HepG2 (cell line): ENCODE measurements at places on chromosomes 11 and 22.

- peaks cover 5% of the 10 kb centered on the region; the same call in 1 of the 3 replicates for H3K36me3 ChIP-seq
- no peak overlapping the region for H3K4me3 ChIP-seq
- no peak for DNase-seq
- no peaks in the 10 kb centered on the region for H3K27me3 ChIP-seq
Observed at GRCh38 chr22:46162285-46162684, 12.0 kb downstream of the PPARA start.

- H3K36me3 ChIP-seq = no peaks in the 10 kb centered on the region
- H3K4me3 ChIP-seq = no peak overlapping the region
- H3K4me1 ChIP-seq = no peaks in the 10 kb centered on the region
- DNase-seq = no peak
- H3K27me3 ChIP-seq = peaks cover 5% of the 10 kb centered on the region; the same call in 1 of the 3 replicates
- H3K27ac ChIP-seq = no peak overlapping the region
Observed at GRCh38 chr11:6674862-6675261, 8.3 kb downstream of the MRPL17 start.

- DNase-seq = no peak
- H3K27me3 ChIP-seq = peaks cover 3% of the 10 kb centered on the region; the same call in 1 of the 3 replicates
- H3K4me3 ChIP-seq = peak overlapping the region; percentile 59; the same call in 1 of the 2 replicates
- H3K4me1 ChIP-seq = peaks cover 27% of the 10 kb centered on the region
Observed at GRCh38 chr11:12110714-12111548, 541 bp downstream of the MICAL2 start.

DNA sequence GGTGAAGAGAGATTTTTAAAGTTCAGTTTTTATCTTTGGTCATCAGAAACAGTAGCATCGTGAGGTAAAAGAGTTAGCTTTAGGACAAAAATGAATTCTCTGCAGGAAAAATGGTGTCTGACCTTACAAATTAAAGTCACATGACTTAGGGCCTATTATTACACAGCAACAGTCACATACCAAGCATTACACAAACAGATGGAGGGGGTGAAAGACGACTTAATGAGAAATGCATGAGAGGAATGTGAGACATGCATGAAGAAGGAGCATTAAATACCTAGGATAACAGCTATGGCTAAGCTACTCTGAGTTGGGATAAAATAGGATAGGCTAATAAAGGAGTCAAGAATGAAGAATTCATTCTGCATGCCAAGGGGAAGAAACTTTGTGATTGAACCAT is 77.5 kb downstream of the BLID start:
- no peak overlapping the region for H3K4me3 ChIP-seq

DNA sequence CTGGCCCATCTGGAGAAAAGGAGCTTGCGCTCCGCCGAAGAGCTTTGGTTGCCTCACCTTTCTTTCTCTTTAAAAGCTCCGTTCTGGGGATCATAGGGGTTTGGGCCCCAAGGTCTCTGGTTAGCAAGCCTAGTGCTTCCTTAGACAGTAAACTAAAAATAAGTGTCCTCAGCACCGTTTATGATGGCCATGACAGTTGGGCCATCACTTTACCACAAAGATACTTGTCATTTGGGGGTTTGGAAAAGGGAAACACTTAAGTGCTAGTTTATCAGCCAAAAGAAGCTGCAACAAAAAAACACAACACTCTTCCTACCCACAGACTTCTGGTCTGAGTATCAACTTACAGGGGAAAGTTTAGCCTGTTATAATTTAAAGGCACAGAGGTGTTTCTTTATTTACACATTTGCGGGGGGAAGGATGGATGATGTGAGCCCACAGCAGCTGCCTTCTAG is 88.4 kb upstream of the CD44 start:
- H3K4me3 ChIP-seq = no peak overlapping the region
- H3K36me3 ChIP-seq = no peaks in the 10 kb centered on the region

DNA sequence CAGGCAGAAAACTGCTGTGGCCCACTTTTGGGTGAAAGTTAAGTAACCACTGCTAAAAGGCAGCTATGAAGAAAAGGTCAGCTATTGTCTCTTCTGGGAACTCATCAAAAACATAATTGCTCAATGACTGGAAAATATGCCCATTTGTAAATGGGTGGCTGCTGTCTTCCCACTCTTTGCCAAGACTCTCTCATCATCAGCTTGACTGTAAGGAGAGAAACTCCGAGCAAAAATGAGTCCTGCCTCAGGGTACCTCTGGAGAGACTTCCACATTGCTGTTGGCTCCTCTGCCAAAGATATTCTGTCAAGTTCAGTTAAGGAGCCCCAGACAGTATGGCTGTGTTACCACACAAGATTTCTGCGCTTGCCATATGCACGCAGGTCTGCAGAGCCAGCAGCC is 138.7 kb downstream of the BBOX1 start:
- H3K4me1 ChIP-seq = peaks cover 12% of the 10 kb centered on the region
- H3K36me3 ChIP-seq = no peaks in the 10 kb centered on the region

- H3K27ac ChIP-seq = no peak overlapping the region
- H3K4me3 ChIP-seq = no peak overlapping the region
- no peak for DNase-seq
- H3K36me3 ChIP-seq = no peaks in the 10 kb centered on the region
- H3K27me3 ChIP-seq = peaks cover 2% of the 10 kb centered on the region
Observed at GRCh38 chr22:27401321-27401720, 400.2 kb downstream of the MN1 start.

DNA sequence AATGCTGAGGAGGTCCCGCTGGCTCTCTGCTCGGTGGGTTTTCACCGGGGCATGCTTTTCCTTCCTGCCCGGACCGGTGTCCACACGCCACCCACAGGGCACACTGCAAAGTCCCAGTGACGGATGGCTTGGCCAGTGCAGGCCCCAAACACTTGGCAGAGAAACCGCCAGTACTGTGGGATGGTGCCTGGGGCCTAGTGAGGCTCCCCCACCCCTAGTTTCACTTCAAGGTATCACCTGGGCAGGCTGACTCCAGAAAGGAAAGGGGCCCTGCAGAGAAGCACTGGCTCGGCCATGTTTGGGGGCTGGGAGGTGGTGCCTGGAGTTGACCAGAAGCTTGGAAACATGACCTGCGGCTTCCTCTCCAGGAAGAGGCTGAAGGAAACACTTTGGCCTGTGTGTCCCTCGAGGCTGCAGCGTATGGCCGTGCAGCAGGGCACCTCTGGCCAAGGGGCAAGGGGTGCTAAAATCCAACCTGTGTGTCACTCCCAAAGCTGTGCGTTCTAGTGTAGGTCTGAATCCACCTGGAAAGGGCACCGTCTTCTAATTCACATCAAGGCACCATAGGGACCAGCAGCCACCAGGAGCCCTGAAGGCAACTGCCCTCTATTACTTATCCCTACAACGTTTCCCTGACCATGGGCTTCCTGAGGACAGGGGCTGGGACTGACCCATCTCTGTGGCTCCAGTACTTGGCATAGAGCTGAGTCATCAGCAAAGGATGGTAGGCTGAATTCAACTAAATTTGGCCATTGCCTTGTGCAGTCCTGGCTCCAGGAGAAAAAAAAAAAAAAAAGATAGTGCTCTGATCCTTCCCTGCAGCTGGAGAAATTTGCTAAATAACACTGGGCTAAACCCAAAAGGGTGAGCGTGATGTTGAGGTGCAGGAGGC is 22.6 kb downstream of the TPBGL start:
- no peak overlapping the region for H3K27ac ChIP-seq
- no peaks in the 10 kb centered on the region for H3K27me3 ChIP-seq
- DNase-seq = no peak
- peaks cover 26% of the 10 kb centered on the region for H3K4me1 ChIP-seq
- no peak overlapping the region for H3K4me3 ChIP-seq
- 0 out of 3 replicates have a peak, but pooled peaks cover 3% of the 10 kb centered on the region for H3K36me3 ChIP-seq

DNA sequence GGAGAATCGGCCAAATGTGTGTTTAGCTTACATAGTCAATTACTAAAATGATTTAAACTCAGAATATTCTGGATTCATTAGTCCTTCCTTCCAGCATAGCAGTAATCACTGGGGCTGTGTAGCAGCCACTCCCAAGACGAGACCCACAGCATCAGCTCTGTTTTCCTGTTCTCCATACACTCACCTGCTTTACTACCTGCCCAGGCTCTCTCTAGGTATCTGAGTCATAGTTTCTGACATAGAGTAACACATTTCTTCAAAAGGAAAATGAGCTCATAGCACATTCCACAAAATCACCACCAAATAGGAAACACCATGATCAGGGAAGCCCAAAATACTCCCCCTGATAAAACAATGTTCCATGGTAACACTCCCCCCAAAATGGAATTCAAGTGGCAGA is 22.9 kb downstream of the MORC2 start:
- peaks cover 98% of the 10 kb centered on the region for H3K36me3 ChIP-seq
- DNase-seq = no peak
- no peak overlapping the region for H3K27ac ChIP-seq
- H3K27me3 ChIP-seq = no peaks in the 10 kb centered on the region

GRCh38 chr22:29563652-29564460 is 10.3 kb upstream of the THOC5 start:
- no peak overlapping the region for H3K27ac ChIP-seq
- no peak for DNase-seq
- no peak overlapping the region for H3K4me3 ChIP-seq
- peaks cover 5% of the 10 kb centered on the region for H3K4me1 ChIP-seq
- H3K36me3 ChIP-seq = peaks cover 22% of the 10 kb centered on the region

DNA sequence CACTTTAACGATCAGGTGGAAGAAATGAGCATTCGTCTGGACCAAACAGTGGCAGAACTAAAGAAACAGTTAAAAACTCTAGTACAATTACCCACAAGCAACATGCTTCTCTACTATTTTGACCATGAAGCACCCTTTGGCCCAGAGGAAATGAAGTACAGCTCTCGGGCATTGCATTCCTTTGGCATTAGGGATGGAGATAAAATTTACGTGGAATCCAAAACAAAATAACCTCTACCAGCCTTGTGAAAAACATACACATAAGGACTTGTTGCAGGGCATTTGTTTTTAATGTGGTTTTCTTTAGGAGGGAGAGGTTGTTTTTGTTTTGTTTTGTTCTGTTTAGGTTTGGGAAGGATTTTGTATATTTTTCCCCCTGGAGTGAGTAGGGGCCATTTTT is 14.2 kb upstream of the TECTA start:
- peaks cover 6% of the 10 kb centered on the region for H3K4me1 ChIP-seq
- H3K36me3 ChIP-seq = no peaks in the 10 kb centered on the region
- H3K4me3 ChIP-seq = no peak overlapping the region
- DNase-seq = no peak

DNA sequence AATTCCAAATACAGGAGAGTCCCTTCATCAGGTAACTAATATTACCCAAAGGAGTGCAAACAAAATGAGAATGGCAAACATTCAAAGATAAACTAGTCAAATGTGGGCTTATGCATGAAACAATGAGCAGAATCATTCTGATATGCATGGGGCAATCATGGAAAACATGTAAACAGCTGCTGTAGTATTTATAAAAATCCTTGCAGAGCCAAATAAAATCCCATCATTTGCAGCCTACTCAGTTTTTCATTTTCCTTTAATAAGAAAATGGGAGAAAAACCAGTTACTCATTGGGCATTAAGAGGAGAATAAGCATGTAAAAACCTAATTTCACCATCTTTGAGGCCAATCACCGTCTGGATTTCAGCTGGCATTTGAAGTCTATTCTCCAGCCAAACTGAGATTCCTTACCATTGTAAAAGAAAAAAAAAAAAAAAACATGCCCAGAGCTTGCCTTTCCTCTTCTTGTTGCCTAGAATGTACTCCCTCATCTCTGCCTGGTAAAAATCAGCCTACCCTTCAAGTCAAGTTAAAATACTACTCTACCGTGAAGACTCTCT is 249.1 kb downstream of the TTC28 start:
- peaks cover 19% of the 10 kb centered on the region for H3K4me1 ChIP-seq
- DNase-seq = peak; percentile 20
- no peaks in the 10 kb centered on the region; the same call in 1 of the 2 replicates for H3K27me3 ChIP-seq
- H3K27ac ChIP-seq = no peak overlapping the region
